NT2/D1 (cell line): ENCODE measurements at places on chromosomes 3 and 15.

DNA sequence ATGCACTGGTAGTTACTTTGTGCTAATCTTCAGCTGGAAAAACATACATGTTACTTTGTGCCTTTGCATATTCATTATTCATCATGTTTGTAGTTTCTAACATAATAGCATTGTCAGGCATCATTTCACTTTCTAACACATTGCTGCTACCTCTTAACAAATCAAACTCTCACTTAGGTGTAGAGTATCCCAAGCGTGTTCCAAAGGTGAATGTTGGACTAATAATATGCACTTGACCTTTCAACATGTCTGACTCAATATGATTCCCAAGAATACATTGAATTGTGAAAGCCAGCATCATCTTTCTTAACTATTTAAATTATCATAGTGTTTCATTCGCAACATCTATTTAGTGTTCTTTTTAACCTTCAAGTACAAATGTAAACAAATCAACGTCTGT is 211.6 kb downstream of the BBX start:
- DNase-seq = no peak

- DNase-seq = no peak
Observed at GRCh38 chr3:158419820-158420653, 151.0 kb upstream of the MLF1 start.

- no peak for DNase-seq
Observed at GRCh38 chr15:74865316-74865715, 7.8 kb downstream of the SCAMP2 start.

DNA sequence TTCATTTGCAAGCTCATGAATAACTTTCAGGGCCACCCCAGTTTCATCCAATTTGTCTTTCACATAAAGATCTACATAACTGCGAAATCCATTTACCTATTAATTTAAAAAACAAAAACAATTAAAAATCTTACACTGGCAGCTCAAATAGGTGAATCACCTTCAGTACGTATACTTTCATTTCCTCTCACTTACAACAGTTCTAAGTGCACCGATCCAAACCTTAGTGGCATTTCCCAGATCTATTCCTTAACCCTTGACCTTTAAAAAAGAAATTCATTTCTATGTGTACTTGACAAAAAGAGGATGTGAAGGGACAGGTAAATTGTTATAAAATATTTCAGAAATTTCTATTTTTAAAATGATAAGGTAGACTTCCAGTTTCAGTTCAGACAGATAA is 30.8 kb downstream of the TOP2B start:
- no peak for DNase-seq

DNA sequence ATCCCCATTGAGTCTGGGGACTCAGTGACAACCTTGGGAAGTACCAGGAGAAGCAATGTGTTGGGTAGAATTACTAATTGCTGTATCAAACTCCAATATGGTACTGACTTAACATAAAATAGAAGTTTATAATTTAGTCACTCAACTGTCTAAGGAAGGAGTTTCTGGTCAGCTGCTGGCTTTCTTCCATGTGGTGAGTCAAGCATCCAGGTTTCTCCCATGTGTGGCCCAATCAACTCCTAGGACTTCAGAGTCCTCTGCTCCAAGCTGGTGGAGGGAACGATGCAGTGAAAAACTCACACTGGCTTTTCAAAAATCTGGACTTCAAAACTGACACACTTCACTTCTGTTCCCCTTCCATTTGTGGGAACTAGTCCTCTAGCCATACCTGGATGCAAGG is 25.2 kb downstream of the WNT5A start:
- no peak for DNase-seq

- DNase-seq = no peak
Observed at GRCh38 chr3:35944926-35945710, 305.8 kb downstream of the ARPP21 start.

- DNase-seq = peak; percentile 3
Observed at GRCh38 chr15:57667171-57667849, 39.2 kb upstream of the POLR2M start.

DNA sequence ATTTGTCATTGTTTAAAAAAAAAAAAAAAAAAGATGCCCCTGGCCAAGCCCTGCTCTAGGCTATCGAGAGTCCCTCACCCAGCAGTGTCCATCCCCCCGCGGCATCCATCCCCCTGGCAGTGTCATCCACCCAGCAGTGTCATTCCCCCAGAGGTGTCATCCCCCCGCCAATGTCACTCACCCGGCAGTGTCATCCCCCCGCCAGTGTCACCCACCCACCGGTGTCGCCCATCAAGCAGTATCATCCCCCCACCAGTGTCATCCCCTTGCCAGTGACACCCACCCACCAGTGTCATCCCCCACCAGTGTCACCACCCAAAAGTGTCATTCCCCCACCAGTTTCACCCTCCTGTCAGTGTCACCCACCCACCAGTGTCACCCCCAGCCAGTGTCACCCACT is 99.3 kb upstream of the PRR20G start:
- no peak for DNase-seq

- peak; percentile 68 for DNase-seq
Observed at GRCh38 chr15:74040109-74040850, 42.1 kb downstream of the GOLGA6A start.

- DNase-seq = no peak
Observed at GRCh38 chr15:39591896-39592315, 11.0 kb downstream of the THBS1 start.

- no peak for DNase-seq
Observed at GRCh38 chr3:51954105-51954504, 1.1 kb upstream of the GPR62 start.

GRCh38 chr15:51284871-51285270 is 53.5 kb downstream of the CYP19A1 start:
- no peak for DNase-seq

- DNase-seq = no peak
Observed at GRCh38 chr15:93290618-93290946, 201.6 kb upstream of the RGMA start.

- DNase-seq = no peak
Observed at GRCh38 chr3:175869404-175869803, 1010.3 kb downstream of the NAALADL2 start.

DNA sequence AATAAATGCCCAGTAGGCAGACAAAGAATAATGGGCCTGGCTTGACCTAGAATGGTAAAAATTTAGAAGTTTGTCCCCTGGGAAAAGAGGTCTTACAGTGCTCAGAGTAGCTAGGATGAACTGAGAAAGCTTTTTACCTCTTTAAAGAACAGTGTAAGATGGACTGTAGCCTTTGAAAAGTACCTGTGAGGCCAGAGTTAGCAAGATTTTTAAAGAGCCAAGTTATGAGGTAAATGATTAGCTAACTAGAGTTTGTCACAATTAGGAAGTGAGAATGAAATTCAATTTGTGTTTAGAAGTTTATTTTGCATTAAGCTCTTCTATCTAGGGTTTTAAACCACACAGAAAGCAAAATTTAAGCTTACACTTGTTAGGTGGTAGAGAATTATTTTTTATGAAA is 480.9 kb downstream of the ZIC1 start:
- no peak for DNase-seq

DNA sequence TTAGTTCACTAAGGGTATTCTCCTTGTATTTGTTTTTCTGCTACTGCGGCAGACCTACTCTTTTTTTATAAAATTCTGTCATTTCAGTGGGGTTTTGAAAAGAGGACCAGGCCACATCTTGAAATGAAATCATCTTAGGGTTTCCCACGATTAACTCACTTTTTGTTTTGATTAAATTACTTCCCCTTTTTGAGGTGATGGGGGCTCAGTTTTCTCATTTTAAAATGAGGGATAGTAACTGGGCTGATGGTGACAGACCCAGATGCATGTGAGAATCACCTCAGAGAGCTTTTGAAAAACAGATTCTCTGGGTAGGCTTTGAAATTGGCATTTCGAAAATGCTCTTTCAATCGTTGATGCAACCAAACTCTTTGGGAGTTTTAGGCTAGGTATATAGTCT is 24.2 kb downstream of the UBE2Q2 start:
- DNase-seq = no peak

GRCh38 chr3:66662894-66663293 is 162.1 kb upstream of the LRIG1 start:
- no peak for DNase-seq

DNA sequence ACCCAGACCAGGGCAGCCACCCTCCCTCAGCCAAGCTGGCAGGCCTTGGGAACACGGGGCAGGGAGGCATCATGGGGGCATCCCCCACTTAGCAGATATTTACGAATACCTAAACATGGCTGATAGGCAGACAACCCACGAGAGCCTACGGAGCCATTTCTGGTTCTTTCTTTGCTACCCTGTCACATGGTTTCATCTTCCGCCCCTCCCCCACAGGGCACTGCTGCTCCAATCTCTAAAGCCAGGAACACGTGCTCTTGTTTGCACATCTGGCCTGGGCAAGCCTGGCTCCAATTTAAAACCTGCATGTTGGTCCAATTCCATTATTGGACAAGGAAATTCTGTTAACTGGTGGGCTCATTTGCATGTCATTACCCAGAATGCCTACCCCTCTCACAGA is 447.4 kb upstream of the NR2F2 start:
- no peak for DNase-seq

- no peak for DNase-seq
Observed at GRCh38 chr3:162224746-162225145, 728.1 kb downstream of the OTOL1 start.

DNA sequence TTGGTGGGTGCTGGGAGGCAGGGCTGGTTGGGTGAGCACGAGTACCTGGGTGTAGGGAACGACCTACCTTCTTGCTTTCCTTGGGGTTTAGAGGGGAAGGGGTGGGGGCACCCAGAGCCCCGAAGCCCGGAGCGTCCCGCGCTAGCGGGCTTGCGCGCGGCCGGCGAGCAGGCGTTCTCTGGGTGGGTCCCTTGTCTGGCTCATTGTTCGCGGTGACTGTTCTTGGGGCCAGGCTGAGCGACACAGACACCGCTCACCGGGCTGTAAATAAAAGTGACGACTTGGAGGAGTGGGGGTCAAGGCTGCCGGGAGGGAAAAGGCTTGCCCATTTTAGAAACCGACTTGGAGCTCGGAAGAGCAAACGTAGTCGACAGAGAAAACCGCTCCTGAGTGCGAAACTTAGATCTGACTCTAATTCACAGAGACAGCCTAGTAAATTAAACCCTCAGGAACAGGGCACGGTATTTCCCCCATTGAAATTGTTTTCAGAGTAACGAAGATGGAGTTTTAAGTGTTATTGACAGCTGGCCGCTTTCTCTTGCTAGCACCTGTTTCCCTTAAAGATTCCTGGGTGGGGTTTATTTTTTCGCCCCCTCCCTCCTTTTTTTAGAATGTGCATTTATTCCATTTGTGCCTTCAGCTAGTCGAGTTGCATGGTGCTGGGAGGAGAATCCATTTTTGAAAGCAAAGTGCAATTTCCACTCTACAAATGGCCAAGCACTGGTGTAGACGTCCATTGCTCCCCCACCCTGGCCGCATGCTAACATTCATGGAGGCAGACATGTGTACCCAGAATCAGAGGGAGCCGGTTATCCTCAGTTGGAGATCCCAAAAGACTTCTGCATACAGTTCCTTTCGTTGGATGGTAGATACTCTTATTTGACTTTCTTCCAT is 532.1 kb upstream of the SEMA6D start:
- no peak for DNase-seq

DNA sequence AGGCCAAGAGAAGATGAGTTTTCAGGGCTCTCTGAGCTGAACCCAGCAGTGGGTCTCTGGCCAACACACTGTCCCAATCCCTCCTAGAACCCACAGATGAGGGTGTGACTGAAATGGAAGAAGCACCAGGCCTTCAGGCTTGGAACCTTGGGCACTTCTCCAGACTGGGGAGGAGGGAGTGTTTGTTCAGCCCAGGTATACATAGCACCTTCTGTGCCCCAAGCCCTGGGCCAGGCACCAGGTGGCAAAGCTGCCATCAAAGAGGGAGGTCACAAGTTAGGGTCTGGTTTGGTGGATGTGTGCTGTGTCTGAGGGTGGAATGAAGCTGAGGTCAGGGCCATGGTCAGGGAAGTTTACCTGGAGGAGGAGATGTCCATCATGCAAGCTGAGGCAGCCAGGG is 15.8 kb upstream of the RHO start:
- no peak for DNase-seq

GRCh38 chr3:150299201-150299600 is 108.9 kb upstream of the TSC22D2 start:
- peak; percentile 23 for DNase-seq

GRCh38 chr3:171110715-171111114 is 84.2 kb upstream of the SLC2A2 start:
- no peak for DNase-seq

DNA sequence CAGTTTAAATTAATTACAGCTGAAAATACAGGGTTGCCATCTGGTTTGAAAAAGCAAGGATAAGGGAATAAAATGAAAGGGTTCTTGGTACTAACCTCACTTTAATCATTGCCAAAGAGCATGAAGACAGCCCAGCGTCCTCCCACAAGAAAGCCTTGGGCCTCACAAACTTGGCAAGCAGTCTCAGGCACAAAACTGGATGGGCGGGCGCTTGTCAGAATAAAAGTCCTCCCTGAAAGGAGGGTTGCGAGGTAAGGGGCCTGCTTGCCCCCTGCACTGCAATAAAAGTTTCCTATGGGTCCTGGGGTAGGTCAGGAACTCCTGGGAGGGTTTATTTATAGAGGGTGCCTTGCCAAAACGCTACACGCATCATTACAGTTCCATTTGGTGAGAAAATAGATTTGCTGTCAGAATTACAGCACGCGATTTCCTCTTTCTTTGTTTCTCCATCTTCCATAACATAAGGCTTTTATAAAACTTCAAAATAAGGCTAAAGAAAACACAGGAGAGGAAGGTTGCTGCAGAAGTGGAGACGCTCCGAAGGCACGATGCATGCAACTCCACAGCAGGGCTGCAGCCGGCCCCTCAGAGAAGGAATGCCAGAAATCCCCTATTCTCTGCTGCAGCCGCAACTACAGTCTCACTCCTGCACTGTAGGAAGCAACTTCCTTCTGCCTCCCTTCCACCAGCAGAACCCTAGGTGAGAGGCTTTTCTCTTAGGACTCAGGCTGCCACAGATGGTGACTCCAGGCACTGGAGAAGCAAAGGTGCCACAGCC is 61.3 kb downstream of the VGLL4 start:
- no peak for DNase-seq

DNA sequence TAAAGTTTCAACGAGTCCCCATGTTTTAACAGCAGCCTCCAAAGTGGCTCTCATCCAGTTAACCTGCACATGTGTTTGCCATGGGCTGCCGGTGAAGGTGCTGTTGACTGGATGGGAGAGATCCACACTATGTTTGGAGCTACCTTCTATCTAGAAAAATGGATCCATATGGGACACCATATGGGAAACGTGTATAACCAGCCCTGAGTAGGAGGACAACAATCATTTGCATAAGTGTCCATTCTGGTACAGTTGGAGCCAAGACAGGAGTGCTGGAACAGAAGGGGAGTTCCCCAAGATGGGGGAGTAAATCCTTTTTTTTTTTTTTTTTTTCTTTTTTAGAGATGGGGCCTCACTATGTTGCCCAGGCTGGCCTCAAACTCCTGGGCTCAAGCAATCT is 36.6 kb downstream of the MKRN2 start:
- no peak for DNase-seq

- DNase-seq = peak; percentile 18
Observed at GRCh38 chr3:140809316-140809715, 131.5 kb downstream of the TRIM42 start.

GRCh38 chr15:74709892-74710291 is 14.1 kb upstream of the EDC3 start:
- DNase-seq = no peak
